ENCODE measurements at places on chromosomes 7 and 10.

DNA sequence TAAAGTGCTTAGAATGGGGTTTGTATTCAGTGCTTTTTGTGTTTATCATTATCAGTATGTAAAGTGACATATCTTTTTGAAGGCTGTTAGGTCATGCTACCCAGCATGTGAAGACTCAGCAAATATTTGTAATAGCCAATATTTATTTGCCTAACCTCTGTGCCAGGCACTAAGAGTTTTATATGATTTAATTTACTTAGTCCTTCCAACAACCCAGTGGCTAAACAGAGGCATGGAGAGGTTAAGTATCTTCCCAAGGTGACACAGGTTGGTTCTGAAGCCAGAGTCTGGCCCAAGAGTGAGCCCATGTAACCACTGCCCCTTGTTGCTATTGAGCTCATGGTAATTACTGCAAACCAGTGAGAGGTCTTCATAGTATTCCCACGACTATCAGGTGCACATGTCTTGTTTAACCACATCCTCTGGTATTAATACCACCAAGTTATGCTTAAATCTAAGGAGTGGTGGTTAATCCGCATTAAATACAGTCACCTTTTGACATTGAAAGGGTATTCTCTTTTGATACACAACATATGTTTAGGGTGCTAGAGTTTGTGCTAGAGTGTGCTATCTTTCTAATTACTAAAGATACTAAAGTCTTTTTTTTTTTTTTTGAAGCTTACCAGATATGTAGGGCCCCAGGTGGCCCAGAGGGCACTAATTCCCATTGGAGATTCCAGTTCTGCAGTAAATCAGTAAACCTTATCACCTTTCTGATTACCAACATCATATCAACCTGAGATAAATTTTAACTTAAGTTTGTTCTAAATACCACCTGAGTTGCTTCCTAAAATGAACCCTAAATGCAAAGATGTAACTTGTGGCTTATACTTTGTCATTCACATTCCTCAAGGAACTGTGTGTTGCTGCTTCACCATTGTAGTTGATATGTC lies 2.9 kb downstream of the ADD3 start:
- DNase-seq: no peak
- no peak overlapping the region for H3K4me3 ChIP-seq
- H3K36me3 ChIP-seq: no peaks in the 10 kb centered on the region
- peaks cover 9% of the 10 kb centered on the region for H3K4me1 ChIP-seq
- no peaks in the 10 kb centered on the region for H3K27me3 ChIP-seq

DNA sequence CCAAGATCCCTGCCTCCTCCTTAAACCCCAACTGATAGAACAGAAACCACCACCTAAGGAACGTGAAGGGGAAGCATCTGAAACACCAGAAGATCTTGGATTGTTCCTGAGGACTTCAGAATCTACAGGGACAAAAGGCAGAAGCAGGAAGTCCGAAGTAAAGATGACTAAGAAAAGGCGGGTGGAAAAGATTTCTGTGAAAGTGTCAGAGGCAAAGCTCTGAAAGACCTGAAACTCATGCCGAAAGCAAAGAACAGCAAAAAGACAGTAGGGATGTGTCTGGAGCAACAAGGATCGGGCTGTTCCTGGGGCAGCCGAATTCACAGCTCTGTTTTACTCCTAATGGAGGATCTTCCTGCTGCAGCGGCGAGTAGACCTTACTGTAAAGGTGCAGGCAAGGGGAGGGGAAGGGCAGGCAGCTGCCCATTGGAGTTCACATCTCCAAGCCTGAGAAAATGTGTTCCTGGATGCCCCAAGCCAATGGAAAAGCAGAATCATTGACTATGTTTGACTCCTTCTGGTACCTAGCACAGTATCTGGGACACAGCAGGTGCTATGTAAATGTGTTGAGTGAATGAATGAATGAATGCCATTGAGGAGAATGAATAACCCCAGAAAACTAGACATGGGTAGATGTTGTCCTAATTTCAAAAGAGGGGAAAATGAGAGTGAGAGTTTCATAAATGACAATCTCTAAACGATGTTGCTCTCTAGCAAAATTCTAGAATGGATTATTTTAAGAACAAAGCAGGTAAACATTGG lies 40.4 kb downstream of the PDIA4 start:
- H3K36me3 ChIP-seq: no peaks in the 10 kb centered on the region
- peak overlapping the region; percentile 83 for H3K27ac ChIP-seq
- no peak for DNase-seq
- H3K4me1 ChIP-seq: peaks cover 5% of the 10 kb centered on the region
- peaks cover 2% of the 10 kb centered on the region for H3K27me3 ChIP-seq

DNA sequence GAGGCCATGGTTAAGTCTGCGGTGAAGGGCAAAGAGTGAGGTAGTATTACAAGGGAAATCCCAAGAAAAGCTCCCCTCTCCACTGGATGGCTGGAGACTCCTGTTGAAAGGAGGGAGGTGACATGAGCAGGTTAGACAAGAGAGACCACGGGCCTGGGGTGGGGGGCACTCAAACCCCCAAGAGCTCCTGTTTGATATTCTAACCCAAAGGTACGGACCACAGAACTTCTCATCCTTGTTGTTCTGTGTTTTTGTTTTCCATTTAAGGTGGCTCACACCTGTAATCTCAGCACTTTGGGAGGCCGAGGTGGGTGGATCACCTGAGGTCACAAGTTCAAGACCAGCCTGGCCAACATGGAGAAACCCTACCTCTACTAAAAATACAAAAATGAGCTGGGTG lies 11.6 kb downstream of the VSTM4 start:
- H3K4me1 ChIP-seq: no peaks in the 10 kb centered on the region
- H3K4me3 ChIP-seq: no peak overlapping the region
- peaks cover 25% of the 10 kb centered on the region for H3K36me3 ChIP-seq
- DNase-seq: no peak

- H3K4me1 ChIP-seq: no peaks in the 10 kb centered on the region
- peak; percentile 16 for DNase-seq
- H3K27me3 ChIP-seq: no peaks in the 10 kb centered on the region
- H3K27ac ChIP-seq: no peak overlapping the region
Measured at GRCh38 chr7:118573085-118573484, 348.6 kb downstream of the ANKRD7 start.

DNA sequence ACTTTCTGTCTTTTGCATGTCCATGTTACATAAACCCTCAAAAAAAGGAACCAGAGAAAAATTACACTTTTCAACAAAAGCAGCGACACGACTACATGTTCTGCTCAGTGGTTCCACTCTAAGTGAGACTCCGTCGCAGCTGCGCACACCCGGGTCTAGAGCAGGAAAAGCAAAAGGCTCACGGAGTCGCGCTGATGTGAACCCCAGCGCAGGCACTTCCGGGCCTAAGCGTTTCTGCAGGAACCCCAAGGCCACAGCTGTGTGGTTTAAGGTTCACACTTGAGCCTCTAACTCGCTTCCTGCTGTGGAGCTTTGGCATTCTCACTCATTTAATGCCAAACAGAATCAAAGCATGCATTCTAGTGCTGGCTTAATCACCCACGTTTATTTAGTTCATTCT lies 240.3 kb downstream of the DNAJB6 start:
- H3K36me3 ChIP-seq: no peaks in the 10 kb centered on the region
- H3K4me3 ChIP-seq: no peak overlapping the region
- peaks cover 12% of the 10 kb centered on the region for H3K27me3 ChIP-seq
- peaks cover 2% of the 10 kb centered on the region for H3K4me1 ChIP-seq
- no peak overlapping the region for H3K27ac ChIP-seq
- DNase-seq: no peak

DNA sequence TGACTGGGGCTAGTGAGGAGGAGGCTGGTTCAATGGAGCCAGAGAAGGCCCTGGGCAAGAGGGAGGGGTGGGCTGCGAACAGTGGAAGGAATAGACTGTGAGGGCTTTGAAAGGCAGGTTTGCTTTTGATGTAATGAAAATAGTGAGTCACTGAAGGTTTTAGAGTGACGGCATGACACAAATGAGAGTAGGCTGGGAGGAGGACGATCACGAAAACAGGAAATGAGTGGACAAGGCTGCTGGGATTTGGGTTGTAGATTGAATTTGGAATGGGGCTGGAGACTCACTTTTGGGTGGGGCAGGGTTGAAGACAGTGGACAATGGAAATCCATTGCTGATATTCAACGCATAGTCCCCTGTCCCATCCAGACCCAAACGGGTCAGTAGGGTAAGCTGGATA lies 139.6 kb downstream of the CDH23 start:
- no peaks in the 10 kb centered on the region for H3K4me1 ChIP-seq
- H3K36me3 ChIP-seq: no peaks in the 10 kb centered on the region
- no peak for DNase-seq
- no peak overlapping the region for H3K27ac ChIP-seq
- H3K4me3 ChIP-seq: no peak overlapping the region

DNA sequence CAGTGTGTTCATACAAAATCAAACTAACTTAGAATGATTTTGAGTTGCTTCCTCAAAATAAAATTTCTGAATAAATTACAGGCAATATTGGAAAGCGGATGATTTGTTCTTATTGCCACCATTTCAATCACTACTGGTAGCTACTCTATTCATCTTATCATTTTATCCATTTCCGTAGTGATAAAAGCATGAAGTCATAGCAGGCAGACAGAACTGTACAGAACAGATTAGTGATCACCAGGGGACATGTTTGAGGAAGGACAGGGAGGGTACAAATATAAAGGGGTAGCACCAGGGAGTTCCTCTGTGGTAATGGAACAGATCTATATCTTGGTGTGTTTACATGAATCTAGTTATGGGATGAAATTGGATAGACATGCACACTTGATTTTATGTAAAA lies 138.5 kb downstream of the WNT2 start:
- no peak overlapping the region for H3K27ac ChIP-seq
- no peak for DNase-seq
- H3K4me1 ChIP-seq: no peaks in the 10 kb centered on the region
- no peak overlapping the region for H3K4me3 ChIP-seq
- H3K27me3 ChIP-seq: no peaks in the 10 kb centered on the region

- H3K4me3 ChIP-seq: no peak overlapping the region
- H3K27ac ChIP-seq: no peak overlapping the region
- no peaks in the 10 kb centered on the region for H3K36me3 ChIP-seq
- no peaks in the 10 kb centered on the region for H3K27me3 ChIP-seq
Measured at GRCh38 chr10:75950997-75951589, 519.7 kb downstream of the LRMDA start.

GRCh38 chr10:48604039-48604990 lies 558 bp downstream of the ARHGAP22 start:
- H3K36me3 ChIP-seq: peaks cover 19% of the 10 kb centered on the region
- H3K4me3 ChIP-seq: peak overlapping the region; percentile 63
- H3K27ac ChIP-seq: no peak overlapping the region
- DNase-seq: peak; percentile 59
- peaks cover 34% of the 10 kb centered on the region for H3K4me1 ChIP-seq

GRCh38 chr7:38518541-38518940 lies 112.6 kb downstream of the AMPH start:
- H3K4me3 ChIP-seq: no peak overlapping the region
- H3K36me3 ChIP-seq: no peaks in the 10 kb centered on the region
- no peaks in the 10 kb centered on the region for H3K4me1 ChIP-seq
- no peak for DNase-seq
